ENCODE measurements at places on chromosomes 2 and 18. TPM values are rescaled to one million over a fixed set of nuclear protein-coding genes. Genes with fewer than 3 reads are reported as not detected.

The AQP12B gene
- total RNA-seq = not detected

GRCh38 chr2:239246723-239247122, 154.1 kb downstream of the HDAC4 start:
- no peak for DNase-seq

DNA sequence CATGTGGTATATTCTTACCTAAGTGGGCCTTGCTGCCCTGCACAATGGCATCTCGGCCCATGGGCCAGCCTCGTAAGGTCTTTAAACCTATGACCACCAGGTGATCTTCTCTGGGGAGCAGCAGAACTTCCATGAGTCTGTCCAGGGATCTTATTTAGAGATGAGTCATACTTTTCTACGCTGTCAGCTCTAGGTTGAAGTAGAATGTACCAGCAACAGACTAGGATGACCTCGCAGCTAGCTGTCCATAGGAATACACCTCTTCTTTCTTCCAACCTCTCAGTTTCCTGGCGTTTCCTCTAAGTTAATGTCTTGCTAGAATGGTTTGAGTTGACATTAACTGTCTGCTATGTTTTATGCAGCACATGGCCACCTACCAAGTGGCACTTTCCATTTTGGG, 15.6 kb upstream of the CXCR4 start:
- no peak for DNase-seq

The NT5C1B gene
- not detected for total RNA-seq

DNA sequence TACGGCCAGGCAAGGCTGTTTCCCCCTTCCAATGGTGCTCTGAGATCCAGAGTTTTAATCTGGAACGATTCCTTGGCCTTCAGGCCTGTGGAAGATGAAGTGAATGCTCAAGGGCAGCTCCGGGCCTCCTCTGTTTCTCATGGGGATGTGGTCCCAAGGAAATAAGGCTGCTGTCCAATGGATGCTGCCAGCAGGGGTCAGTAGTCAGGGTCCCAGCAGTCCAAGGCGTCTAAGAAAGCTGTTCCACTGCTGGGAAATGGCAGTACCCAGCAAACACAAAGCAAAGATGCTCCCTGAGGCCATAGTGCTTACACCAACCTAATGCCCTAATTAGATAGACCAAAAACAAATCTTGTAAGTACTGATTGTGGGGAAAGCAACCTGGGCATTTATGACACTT, 12.5 kb downstream of the NMS start:
- no peak for DNase-seq

DNA sequence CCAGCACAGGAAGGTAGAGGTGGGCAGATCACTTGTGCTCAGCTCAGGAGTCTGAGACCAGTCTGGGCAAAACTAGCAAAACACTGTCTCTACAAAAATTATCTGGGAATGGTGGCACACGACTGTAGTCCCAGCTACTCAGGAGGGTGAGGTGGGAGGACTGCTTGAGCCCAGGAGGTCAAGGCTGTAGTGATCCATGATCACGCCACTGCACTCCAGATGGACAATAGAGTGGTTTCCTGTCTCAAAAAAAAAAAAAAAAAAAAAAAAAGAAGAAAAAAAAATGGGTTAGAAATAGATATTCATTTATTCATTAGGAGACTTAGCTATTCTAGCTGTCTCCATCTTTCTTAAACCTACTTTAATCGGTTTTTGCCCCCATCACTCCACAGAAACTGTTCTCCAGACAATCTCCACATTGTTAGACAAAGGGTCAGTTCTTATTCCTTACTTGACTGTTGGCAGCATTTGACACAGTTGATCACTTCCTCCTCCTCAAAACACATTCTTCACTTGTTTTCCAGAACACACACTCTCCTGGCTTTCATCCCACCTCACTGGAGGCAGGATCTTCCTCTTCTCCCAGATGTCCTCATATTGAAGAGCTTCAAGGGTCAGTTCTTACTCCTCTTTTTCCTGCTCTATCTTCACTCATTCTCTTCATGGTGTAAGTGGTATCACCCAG, 103.1 kb downstream of the DTNB start:
- DNase-seq = no peak

- DNase-seq = no peak
These were observed 807.5 kb downstream of the MBD2 start for GRCh38 chr18:53417003-53417402.

The PDE1A gene
- not detected for total RNA-seq

DNA sequence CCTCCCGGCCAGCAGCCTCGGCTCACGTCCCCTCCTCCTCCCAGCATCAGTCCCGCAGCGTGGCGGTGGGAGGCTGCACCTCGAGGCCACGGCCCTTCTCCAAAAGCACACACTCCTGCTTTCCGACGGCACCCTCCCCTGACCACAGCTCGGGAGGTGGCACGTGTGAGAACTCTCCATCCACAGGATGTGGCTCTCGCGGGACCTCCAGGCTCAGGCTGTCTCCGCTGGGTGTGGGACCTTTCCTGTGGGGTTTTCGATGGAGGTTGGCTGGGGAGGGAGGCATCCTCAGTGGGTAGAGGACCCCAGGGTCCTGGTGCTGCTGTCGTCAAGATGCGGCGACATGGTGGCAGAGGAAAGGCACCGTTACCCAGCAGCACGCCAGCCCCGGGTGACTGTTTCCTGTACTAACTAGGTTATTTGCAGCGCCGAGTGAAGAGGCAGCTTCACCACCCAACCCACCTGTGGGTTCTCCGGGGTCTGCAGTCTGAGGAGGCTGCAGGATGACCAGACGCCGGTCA, 42.8 kb upstream of the KCNG2 start:
- no peak for DNase-seq

The FAM117B gene
- total RNA-seq = 50.4 TPM

The DNAJC5G gene
- total RNA-seq = not detected

The SP140L gene
- 55.3 TPM for total RNA-seq

GRCh38 chr18:9103376-9103873, 926 bp downstream of the NDUFV2 start:
- no peak for DNase-seq

DNA sequence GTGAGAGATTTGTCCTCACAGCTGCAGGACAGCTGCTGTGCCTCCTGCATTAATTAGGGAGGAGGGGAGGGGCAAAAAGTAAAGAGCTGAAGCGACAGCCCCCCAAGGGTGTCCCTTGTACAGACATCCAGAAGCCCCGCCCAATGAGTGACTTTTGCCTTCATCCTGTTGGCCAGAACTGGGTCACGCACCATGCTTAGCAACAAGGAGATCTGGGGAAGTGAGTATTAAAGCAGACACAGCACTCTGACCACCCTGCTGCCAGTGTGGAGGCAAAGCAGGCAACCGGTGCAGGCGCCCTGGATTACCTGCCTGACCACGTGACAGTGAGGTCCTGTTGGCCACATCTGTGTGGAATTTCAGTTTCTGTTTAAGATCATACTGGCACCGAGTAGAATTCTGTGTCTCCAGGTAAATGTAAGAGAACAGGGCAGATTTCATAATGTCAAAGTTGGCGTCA, 21.5 kb upstream of the BIN1 start:
- DNase-seq = no peak

- DNase-seq = no peak
These were observed 30.7 kb upstream of the PPM1B start for GRCh38 chr2:44137872-44138551.

DNA sequence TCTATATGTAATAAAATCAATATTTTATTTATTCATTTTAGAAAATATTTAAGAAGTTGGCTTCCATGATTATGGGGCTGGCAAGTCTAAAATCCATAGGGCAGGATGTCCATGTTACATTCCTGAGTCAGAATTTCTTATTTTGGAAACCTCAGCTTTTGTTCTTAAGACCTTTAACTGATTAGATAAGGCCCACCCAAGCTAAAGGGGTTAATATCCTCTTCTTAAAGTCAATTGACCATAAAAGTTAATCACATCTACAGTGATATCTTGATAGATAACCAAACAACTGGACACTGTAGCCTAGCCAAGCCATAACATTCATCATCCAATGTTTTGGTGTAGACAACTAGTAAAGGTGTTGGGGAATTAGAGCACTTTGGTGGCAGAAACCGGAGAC, 1035.4 kb upstream of the ZEB2 start:
- no peak for DNase-seq

The RGPD3 gene
- 0.11 TPM for total RNA-seq

GRCh38 chr18:49161627-49162026, 210.9 kb upstream of the SMAD7 start:
- DNase-seq = no peak

The GPR45 gene
- not detected for total RNA-seq

DNA sequence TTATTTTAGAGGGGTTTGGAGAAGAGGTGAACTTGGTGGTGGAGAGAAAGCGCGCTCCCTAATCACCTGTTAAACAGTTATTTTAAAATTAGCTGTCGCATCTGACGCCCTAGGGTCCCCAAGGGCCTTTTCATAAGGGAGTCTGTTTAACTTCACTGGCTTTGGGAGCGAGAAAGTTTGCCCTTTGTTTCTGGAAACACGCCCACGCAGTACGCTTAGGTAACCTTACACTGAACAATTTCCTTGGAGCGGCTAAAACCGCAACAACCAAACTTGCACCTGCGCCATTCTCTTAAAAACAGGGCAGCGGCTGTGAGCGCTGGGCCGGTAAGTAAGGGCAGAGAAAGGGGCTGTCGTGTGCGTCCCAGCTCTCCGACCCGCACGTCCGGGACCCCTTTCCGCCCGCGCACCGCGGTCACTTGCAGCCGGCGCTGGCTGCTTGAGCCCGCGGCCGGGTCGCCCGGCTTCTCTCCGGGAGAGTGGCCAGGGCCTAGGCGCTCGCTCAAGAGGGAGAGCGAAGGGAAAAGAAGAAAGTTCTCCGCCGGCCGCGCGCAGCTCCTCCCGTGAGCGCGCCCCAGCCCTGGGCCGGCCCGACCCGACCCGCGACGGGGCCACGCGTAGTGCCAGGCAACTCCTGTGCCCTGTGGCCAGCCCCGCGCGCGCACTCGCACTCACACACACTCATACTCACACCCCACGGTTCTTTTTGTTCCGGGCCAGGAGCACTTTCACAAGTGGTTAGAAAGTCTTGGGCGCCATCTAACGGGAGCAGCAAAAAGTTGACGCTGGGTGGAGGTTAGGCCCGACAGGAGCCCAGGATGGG, 19.2 kb downstream of the POU3F3 start:
- no peak for DNase-seq

The CLEC4F gene
- not detected for total RNA-seq

DNA sequence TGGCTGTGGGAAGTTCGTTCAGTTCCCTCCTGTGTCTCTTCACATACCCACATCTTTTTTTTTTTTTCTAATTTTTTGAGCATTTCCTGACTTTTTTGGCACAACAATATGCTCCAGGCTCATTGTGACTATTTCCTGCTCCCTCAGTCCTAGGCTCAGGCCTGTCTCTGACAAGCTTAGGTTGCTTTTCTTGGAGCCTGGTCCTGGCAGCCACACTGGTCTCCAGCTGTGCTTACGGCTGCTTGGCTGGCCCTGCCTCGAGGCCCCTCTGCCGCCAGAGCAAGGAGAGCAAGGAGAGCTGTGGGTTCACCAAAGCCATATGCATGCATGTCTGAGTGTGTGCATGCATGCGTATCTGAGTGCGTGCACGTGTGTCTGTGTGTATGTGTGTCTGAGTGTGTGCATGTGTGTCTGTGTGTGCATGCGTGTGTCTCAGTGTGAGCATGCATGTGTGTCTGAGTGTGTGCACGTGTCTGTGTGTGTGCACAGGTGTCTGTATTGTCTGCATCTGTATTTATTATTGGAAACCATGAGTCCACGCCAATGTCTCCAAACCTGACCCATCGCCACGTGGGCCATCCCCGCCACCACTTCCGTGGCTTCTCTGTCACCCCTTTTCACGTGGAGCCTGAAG, 766.1 kb upstream of the SALL3 start:
- DNase-seq = no peak

The HNMT gene
- not detected for total RNA-seq

Measured in CD4-positive, alpha-beta T cell (primary cell).